ENCODE measurements at places on chromosomes 12 and 14. TPM values are rescaled to one million over a fixed set of nuclear protein-coding genes. Genes with fewer than 3 reads are reported as not detected.

- no peak for DNase-seq
These were observed 149.9 kb downstream of the CALM1 start for GRCh38 chr14:90546767-90547166.

DNA sequence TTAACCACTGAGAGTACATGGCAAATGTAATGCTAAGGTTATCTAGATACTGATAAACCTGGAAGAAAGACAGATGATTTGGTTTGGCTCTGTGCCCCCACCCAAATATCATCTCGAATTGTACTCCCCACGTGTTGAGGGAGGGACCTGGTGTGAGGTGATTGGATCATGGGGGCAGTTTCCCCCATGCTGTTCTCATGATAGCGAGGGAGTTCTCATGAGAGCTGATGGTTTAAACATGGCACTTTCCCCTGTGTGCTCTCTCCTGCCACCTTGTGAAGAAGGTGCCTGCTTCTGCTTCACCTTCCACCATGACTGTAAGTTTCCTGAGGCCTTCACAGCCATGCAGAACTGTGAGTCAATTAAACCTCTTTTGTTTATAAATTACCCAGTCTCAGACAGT lies 14.2 kb downstream of the NOXRED1 start:
- no peak for DNase-seq

GRCh38 chr14:78412475-78412874 lies 242.3 kb downstream of the NRXN3 start:
- no peak for DNase-seq

DNA sequence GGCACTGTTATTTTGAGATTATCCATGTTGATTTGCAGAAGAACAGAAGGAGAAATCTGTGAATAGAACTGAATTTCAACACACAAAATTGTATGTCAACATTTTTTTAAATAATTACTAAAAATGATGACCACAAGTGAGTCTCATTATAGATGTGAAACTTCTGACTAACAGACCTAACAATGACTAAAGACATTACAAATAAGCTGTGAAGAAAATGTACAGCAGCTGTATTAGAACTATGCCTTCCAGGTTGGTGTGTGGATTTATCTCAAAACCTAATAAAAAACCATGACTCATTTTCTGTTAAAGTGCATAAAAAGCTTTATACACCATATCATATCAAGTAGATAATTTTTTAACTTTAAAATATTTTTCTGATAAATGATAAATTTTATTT lies 22.5 kb upstream of the FOXG1 start:
- DNase-seq = peak; percentile 74

DNA sequence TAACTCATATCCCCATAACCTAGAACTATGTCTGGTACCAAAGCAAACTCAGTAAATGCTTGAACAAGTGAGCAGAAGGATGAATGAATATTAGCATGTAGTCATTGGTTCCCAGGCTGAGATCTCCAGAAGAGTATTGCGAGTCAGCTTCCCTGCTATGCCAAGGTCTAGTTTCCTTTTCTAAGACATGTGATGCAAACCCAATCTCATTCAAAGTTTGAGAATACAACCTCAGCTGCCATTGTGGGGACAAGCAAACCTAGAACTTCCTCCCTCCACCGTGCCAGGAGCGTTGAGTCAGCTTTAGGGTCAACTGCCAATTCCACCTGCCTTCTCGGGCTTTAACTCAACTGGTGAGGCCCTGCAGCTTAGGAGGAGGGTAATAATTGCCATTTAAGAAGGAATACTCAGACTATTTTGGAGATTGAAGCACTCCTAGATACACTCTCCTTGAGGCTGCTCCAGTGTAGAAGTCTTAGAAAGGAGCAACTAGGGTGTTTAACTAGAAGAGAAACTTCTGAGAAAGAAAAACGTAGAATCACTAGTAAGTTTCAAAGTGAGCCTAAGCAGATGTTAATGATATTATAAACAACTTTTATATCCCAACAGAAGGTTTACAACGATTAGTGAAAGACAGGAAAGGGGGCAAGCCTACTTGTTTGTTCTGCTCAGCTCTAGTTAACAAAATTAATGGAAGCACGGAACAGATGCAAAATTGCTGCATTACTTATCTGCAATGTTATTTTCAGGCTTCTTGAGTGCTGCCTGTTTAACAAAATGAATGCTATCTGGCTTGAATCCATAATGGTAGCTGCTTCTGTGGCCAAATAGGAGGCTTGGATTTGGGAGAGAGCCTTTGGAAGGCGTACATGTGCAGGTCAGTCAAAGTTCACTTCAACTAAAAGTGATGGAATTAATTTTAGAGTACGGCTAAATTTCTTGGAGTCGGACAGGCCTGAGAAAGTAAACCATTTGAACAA lies 96.9 kb downstream of the HELB start:
- peak; percentile 71 for DNase-seq

- DNase-seq = peak; percentile 54
These were observed 20.2 kb downstream of the ATP2A2 start for GRCh38 chr12:110301065-110301806.

GRCh38 chr12:72790273-72790672 lies 518.1 kb downstream of the TRHDE start:
- DNase-seq = no peak

Gene ZNF385A
- 2.6 TPM for total RNA-seq

- DNase-seq = no peak
These were observed 72.3 kb downstream of the CRADD start for GRCh38 chr12:93749515-93749914.

All from LHCN-M2 (cell line).